Activated CD8-positive, alpha-beta memory T cell treated with anti-CD3 and anti-CD28 coated beads for 4 hours (primary cell): ENCODE measurements at places on chromosomes 6 and 20.

DNA sequence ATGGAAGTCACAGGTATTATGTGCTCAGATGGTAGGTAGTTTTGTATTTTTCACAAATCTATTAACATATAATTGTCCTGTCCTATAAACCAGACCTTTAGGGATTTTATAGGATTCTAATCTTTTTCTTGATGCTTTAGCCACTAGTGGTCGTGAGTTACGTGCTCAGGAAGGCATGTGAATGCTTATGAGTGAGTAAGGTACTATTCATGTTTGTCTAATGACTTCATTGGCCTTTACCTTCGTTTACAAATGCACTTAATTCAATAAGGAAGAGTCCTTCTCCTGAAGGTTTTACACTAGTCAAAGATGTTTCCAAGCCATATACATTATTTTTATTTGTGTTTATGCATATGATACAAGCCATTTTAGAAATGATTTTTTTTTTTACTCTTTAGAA lies 23.0 kb downstream of the PACRG start:
- no peak for DNase-seq

DNA sequence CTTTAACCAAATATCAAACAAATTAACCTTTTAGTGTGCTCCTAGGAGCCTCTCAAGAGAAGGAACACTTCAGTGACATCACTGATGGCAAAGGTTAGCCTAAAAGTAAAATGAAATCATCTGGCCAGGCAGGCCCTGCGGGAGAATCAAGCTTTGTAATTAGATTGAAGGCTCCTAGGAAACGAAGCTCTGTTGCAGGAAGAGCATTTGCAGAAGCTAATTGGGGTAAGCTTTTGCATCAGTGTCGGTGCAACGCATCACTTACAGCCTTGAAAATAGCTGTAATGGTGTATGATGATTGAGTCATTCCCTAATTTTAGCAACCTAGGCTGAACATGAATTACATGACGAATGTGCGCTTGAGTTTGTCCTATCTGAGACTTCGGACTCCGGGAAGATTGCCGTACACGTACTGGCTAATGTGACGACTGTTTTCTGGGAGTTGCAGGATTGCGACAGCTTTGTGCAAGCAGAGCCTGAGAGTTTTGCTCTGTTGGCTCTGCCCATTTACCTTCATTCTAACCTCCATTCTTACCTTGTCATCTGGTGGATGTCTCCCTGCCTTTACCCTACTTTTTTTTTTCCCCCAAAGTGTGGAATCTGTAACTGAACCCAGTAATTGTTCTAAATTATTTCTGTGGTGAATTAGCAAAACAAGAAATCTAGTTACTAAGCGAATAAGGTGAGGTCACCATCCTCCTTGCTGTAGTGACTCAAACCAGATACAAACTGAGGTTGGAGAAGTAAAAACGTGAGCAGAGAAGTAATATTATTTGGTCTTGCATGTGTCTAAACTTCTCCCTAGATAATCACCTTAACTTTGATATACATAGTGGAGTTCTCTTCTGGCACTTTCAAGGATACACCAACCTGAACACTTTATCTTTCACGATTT lies 675.9 kb upstream of the CITED2 start:
- DNase-seq = no peak

- DNase-seq = no peak
Measured at GRCh38 chr6:68317366-68317765, 317.7 kb upstream of the ADGRB3 start.

DNA sequence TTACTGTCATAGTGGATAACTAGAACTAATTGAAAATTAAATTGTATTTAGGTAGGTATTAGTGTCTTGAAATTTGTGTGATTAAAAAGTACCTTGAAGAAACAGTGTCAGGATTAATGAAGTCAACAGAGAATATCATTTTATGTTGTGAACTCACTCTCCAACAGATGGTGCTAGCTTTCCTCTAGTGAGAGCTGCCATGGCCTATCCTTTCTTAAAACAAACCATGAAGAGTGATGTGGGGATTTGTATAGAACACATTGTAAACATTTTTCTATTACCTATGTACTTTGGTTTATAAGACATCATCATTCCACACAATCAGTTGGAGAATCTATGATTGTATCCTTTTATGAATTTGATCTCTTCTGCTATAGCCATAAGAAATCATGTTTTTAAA lies 4.8 kb upstream of the SRSF12 start:
- no peak for DNase-seq

DNA sequence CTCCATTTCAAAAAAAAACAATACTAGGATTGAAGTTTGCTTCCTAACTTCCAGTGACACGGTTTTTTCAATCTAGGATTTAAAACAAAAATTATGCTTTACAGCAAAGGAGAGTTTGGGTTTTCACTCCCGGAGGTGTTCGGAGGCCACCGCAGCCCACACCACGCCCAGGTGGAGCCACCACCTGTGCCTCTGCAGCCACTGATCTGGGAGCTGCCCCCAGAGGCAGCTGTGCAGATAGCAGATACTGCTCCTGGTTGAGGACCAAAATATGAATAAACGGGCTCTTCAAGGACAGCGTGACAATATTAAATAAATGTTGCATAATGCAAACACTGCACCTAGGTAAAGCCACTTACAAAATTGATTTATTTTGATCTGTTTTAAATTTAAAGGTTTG lies 30.2 kb downstream of the DLL1 start:
- no peak for DNase-seq

DNA sequence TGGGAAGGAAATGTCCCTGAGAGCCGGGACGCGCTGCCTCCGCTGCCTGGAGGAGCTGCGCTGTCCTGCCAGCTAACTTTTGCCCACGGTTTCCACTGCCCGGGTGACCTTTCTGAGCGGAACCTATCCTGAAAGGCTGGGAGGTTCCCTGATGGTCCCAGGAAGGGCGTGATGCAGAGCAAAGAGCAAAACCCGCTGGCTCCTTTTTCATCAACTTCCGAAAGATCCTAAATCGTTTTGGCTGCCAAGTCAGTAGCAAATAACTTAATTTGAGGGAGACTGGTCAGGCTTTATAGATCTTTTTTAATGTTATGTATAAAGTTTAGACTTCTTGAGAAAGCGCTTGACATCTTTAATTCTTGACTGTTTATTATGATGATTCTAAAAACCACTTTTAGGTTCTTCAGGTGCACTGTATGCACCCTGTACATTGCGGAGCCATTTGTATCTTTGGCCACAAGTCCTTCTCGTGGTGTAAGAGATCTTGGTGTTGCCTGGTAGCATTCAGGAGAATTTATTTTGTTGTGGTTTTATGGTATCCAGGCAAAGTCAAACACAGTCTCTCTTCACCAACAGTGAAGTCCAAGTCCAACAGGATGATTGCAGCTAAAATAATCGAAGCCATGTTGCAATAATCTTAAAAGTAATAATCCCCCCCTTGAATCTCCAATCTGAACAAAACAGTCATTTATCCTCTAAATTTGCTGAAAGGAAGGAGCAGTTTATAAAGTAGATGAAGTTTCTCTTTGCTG lies at the start of gene SYNE1:
TSS of gene SYNE1 (minus strand) at position 67 of the 752 bp plus-strand sequence. CDS start 9,031 bp downstream, outside the sequence.
- DNase-seq = no peak

DNA sequence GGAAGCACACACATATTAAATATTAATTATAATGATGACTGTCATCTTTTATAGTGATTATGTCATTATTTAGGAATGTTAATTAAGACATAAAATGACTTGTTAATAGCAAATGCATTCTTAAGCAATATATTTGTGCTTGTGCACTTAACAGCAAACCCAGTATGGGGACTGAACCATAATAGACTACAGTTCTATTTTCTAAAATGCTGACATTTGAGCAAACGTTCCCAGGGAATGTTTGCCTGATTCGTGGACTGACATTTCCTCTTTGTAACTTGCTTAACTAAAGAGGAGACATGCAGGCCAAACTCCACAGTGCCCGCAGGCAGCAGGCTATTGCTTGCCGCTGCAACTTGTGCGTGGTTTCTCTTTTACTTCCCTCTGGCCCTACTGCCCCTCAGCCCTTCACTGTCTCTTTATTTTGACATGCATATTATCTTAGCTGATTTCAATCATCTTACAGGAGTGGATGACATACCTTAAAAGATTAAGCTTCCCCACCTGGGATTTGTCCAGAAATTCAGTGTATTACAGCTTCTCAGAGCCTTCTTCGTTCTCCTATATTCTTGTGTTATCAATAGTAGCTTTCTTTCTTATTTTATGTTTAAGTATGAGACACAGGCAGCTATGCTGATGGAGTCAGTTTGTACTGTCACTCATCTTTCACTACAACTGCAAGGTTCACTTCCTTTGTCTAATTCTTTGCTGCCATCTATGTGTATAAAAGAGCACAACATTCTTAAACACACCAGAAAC lies 141.5 kb downstream of the GMDS start:
- DNase-seq = no peak

DNA sequence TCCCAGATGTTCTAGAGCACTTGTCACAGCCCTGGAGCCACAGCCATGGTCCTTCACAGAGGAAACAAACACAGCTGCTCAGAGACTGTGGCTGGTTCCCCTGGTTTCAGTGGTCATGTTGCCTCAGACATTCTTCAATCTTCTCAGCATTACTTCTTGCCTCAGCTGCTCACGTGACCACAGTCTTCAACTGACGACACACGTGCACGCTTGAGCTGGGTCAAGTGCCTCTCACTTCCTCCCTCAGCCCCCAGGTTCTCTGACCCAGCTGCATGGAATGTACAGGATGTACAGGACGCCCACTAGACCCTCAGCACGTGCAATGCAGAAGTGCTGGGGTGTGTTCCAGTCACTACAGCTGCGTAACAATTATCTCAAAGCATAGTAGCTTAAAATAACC lies 159.8 kb upstream of the GGTLC1 start:
- no peak for DNase-seq

DNA sequence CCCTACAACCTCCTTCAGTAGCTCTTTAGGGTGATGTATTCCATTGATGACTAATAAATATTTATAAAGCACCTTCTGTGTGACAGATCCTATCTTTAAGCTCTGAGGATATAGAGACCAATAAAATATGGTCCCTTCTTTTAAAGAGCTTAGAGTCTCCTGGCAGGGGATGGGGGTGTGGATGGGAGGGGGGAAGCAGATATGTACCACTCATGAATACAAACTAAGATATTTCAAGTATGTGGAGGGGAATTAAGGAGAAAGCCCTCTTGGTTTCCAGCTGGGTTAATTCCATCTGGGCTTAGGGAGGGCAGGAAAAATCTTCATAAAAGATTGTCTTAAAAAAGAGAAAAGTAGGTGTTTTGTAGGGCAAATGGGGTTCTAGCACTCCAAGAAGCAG lies 21.6 kb upstream of the FBXO9 start:
- no peak for DNase-seq
